Cortex of kidney (tissue), 1 donor: ENCODE measurements at places on chromosomes 6 and 20.

DNA sequence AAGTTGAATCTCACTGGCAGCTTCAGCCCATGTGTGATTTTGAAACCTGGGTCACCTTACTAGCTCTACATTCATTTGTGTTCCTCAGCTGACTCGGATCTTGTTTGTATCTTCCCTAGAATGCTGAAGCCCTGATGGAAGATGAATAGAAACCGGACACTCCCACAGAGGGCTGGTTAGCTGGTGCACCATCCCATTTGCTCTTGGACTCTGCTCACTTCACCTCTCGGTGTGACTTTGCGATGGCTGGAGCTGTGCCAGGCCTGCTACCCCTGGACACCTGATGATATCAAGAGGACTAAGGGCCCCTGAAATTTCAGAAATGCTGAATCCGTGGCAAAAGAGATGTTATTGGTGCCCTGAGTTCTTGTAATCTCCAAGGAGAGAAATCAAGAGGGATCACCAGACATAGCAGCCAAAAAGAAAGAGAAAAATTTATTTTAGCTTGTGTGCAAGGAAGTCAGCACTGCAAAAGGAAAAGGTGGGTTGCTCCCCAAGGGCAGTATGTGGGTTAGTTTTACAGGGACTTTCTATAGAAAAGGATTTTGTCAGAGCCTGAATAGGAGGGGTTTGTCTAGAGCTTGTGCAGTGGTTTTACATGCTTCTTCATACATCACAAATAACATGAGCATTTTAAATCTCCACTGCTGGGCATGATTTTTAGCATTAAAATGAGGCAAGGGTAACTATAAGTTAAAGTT is 426.3 kb upstream of the NOX3 start:
- DNase-seq: no peak

GRCh38 chr6:30928677-30929076 is 3.3 kb downstream of the SFTA2 start:
- no peak for DNase-seq

- no peak for DNase-seq
Measured at GRCh38 chr20:18805881-18806280, 7.7 kb upstream of the SCP2D1 start.

- no peak for DNase-seq
Measured at GRCh38 chr6:44646355-44646754, 258.8 kb downstream of the CDC5L start.

GRCh38 chr20:14830899-14831298 is 493.5 kb upstream of the FLRT3 start:
- no peak for DNase-seq

- no peak for DNase-seq
Measured at GRCh38 chr6:42727087-42727611, 4.8 kb upstream of the PRPH2 start.

DNA sequence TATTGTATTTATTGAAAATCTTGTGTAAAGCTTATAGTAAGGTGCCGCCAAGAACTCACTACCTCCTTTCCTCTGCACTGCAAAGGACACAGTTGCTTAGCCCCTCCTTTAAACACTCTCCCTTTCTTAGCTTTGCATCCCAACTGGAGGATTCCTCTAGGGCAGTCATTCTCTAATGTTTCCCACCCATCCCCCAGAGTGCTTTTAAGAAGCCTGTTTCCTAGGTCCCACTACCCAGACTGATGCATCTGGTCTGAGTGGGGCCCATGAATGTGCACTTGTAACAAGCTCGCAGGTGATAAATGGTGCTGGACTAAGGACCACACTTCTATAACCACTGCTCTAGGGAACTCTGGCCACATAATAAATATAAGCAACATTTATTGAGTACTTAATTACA is 55.2 kb downstream of the B4GALT5 start:
- DNase-seq: no peak

DNA sequence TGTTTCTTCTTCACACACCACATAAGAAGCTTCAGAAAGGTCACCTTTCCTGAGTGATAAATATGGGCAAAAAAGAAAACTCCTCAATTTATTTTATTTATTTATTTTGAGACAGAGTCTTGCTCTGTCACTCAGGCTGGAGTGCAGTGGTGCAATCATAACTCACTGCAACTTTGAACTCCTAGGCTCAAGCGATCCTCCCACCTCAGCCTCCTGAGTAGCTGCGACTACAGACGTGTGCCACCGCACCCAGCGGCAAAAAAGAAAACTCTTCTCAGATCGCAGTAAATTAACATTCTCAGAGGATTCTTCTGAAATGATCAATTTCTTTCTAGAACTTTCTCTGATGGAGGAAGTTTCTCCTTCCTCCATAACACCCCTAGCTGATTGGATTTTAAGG is 111.2 kb downstream of the TRERF1 start:
- DNase-seq: no peak

DNA sequence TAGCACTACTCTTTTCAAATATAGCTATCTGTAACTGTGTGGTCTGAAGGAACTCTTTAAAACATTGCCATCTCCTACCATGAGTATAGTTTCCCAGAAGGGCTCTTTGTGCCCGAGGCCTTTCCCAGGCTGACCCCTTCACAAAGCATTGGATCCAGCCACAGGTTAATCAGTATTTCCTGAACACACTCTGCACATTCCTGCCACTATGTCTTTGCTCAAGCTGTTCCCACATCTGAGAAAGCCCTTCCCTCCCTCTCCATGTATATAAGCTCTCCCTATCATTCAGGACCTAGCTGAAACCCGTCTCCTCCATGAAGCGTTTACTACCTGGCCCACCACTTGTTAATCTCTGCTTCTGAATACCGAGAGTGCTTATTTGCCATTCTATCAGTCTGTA is 47.8 kb upstream of the PKHD1 start:
- no peak for DNase-seq

GRCh38 chr6:90221403-90221802 is 75.2 kb downstream of the BACH2 start:
- no peak for DNase-seq

- no peak for DNase-seq
Measured at GRCh38 chr20:46056970-46057855, 28.2 kb downstream of the SLC12A5 start.
